ENCODE measurements at places on chromosomes 11 and 22.

- DNase-seq: no peak
Measured at GRCh38 chr22:46815132-46815531, 52.7 kb downstream of the TBC1D22A start.

- peak; percentile 55 for DNase-seq
Measured at GRCh38 chr11:11787305-11788062, 54.3 kb upstream of the USP47 start.

DNA sequence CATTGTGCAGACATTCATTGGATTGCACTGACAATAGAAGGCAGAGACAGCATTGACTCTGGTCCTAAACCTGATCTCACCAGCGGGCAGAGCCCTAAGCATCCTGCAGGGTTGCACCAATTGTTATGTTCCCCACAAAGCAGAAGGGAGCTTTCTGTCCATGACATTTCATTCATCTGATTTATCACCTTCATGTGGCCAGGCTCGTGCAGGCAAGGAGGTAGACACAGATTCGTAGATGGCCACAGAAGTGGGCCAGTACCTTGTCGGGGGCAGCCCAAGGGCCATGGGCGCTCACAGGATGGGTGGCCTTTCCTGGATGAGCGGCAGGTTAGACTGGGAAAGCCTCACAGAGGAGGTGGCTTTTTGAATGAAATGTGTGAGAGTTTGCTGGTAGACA lies 2.9 kb downstream of the TSKU start:
- no peak for DNase-seq

GRCh38 chr11:65290448-65291165 lies 24.1 kb upstream of the CDC42EP2 start:
- peak; percentile 98 for DNase-seq

- DNase-seq: no peak
Measured at GRCh38 chr22:44583854-44584253, 85.8 kb upstream of the RTL6 start.

- DNase-seq: no peak
Measured at GRCh38 chr11:65212226-65212801, 30.6 kb downstream of the CAPN1 start.

DNA sequence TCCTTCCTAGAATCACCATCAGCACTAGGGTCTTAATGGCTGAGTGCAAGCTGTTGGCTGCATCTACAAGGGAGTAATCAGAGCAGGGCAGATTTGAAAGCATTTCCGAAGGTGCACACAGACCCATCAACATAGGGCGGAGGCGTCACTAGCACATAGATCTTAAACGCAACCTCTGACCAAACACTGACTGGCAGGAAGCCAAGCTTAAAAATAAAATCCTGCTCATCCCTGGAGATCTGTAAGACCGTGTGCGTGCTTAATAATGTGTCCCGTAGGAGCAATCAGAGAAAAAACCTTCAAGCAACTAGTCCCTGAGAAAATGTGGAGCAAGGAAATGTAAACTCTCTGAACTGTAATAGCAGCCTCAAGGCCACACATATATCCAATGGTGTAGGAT lies 470.5 kb downstream of the ETS1 start:
- DNase-seq: no peak

GRCh38 chr11:109957000-109957399 lies 136.2 kb upstream of the ZC3H12C start:
- DNase-seq: no peak

DNA sequence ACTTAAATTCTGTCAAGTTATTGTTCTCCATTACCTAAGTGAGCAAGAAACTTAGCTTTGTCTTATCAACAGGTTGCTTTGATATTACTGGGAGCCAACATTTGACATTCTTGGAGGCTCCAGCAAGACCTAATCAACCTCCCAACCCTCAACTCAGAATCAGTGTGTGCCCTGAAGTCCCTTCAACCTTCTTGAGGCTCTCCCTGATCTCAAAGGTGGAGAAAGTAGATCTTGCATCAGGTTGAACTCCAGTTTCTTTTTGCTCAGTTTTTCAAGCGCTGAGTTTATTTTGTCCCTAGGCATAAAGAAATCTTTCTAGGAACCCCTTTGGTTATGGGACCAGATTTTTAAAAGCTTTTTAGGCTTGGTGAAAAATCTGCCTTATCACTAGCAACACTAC lies 1.4 kb downstream of the FAM111A start:
- DNase-seq: no peak

DNA sequence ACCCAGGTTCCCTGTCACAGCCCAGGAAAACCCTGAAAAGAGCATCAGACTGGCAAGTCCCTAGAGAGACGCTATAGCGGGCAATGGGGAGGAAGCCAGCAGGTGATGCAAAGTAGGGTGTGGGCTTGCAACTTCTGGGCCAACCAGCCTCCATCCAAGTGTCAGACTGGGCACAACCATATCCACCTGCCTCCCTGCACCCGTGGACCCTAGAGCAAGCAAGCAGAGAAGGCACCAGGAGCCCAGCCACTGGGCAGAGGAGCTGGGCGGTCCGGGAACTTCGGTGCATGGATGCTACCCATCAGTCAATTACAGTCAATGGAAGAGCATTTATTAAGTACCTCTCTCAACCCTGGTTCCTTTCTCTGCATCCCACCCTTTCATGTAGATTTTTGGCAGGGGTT lies 2.8 kb downstream of the NECTIN1 start:
- no peak for DNase-seq

GRCh38 chr22:28171115-28171514 lies 252.1 kb upstream of the PITPNB start:
- no peak for DNase-seq

GRCh38 chr22:23789121-23789520 lies 2.4 kb downstream of the SMARCB1 start:
- no peak for DNase-seq

- no peak for DNase-seq
Measured at GRCh38 chr11:22922672-22923071, 62.4 kb upstream of the CCDC179 start.

- peak; percentile 48 for DNase-seq
Measured at GRCh38 chr11:123475469-123475868, 45.4 kb downstream of the GRAMD1B start.

DNA sequence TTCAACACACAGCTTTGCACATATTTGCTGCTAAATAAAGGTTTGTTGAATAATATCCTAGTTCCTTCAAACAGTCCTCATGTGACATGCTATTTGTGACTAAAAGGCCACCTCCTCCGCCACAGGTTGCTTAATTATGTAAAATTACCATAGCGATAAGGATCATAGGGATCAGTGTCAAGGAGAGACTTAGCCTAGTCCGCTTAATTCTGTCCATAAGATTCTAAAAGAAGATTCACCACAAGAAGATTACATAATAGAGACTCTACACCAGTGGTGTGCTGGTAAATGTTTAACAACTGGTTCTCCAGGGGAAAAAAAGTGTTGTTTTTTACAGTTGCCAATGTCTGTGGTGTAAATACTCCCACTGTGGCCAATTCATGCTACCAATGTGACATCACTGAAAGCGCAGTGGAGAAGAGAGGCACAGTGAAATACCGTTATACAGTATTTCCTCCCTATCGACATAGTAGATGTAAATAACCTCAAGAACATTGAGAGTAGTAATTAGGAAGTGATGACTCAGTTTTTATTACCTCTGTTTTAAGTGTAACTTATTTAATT lies 4.2 kb upstream of the CHRDL2 start:
- DNase-seq: no peak

DNA sequence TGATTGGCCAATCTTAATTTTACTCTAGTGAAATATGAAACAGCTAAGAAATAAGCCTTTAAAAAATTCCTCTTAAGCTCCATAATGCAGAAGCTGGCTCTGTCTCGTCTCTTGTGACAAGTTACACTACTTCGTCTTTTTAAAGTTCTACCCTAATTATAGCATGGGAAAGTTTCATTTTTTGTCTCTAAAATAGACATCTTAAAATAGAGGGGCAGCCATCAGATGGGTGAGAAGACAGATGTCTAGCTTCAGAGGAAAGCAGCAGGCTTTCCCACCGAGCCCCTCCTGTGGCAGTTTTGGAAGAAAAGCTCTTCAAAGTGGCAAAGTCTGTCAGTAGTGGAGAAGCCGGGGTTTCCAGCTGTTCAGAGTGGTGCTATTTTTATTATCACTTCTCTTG lies 39.5 kb downstream of the XRRA1 start:
- no peak for DNase-seq

GRCh38 chr11:125941619-125942611 lies 3.9 kb upstream of the VSIG10L2 start:
- no peak for DNase-seq

- DNase-seq: no peak
Measured at GRCh38 chr22:37222440-37222971, 10.2 kb upstream of the SSTR3 start.

DNA sequence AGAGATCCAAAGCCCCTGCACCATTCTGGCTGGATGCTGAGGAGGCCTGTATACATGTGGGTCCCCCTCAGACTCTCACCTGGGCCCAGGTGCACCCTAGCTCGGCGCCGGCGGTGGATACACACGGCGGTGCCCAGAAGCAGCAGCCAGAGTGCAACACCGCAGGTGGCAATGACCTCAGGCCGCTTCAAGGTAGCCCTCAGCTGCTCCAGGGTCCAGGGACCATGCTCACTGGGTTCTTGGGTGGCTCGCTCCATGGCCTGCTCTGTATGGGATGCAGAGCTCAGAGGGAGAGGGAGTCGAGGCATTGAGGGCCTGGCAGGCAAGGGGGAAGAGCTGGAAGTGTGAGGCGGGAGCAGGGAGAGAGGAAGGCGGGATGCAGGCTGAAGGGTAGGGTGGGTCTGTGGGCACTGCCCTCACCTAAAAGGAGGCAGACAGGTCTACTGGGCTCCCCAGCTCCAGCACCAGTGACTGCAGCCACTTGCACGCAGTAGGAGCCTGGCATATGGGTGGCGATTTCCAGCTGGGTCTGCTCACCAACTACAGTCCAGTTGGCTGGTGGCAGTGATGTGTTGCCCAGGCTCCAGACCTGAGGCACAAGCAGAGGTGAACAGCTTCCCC lies 3.8 kb downstream of the ROBO4 start:
- DNase-seq: no peak

- no peak for DNase-seq
Measured at GRCh38 chr11:1807264-1807995, 27.4 kb upstream of the SYT8 start.

DNA sequence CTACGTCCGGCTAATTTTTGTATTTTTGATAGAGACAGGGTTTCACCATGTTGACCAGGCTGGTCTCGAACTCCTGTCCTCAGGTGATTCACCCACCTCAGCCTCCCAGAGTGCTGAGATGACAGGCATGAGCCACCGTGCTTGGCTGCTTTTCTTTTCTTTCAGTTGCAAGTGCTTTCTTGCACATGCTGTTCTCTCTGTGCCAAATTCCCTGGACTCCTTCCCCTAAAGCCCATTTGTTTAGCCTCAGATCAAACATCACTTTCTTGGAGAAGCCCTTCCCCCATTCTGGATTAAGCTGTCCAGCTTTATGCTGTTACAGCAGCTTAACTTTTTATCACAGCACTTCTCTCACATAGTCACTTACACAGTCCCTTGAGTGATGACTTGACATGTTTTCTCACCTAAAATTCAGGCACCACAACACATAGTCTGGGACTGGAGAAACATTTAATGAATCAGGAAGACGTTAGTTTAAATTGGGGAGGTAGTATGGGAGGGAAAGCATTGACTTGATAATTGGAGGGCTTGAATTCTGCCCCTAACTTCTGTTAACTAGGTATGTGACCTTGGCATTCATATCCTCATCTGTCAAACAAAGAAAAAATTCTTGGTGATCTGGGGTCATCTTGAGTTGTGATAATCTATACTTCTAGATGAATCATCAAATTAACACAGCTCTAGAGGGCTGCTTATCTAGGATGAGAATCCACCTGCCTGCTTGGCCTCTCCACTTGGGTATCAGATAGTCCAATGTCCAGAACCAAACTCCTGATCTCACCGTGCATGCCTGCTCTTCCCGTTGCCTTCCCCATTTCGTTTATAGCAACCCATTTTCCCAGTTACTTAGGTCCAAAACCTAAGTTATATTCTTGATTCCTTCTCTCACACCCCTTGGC lies 18.4 kb downstream of the ACO2 start:
- DNase-seq: no peak

DNA sequence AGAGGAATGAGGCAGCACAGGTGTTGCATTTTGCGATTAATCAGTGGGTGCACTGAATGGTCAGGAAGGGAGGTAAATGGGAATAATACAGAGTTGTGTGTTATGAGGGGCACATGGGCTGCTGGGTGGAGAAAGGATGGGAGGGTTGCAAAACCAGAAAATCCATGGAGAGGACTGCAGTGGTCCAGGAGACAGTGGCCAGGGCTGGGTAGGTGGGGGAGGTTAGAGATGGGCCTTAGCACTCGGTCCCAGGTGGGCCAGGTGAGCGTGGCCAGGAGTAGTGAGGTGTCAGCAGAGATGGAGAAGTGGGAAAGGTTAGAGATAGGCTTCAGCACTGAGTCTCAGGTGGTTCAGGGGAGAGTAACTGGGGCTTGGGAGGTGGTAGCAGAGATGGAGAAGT lies 399.1 kb upstream of the LARGE1 start:
- DNase-seq: no peak

- DNase-seq: no peak
Measured at GRCh38 chr11:126857860-126858808, 142.4 kb downstream of the KIRREL3 start.

DNA sequence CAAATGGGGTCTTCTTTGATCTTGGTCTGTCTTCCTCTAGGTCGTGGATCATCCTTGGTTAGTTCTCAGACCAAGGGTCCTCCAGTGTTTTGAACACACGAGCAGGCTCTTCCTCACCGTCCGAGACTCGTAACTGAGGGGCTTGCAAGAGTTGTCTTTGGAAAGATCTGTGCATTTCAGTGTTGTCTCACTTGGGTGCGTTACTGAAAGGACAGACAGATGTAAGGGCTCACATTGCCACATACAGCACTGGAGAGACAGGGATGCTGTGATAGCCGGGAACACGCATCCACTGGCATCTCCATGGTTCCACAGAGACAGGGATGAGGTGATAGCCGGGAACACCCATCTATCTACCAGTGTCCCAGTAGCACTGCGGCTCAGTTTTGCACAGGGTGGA lies 15.7 kb downstream of the GLB1L2 start:
- no peak for DNase-seq

DNA sequence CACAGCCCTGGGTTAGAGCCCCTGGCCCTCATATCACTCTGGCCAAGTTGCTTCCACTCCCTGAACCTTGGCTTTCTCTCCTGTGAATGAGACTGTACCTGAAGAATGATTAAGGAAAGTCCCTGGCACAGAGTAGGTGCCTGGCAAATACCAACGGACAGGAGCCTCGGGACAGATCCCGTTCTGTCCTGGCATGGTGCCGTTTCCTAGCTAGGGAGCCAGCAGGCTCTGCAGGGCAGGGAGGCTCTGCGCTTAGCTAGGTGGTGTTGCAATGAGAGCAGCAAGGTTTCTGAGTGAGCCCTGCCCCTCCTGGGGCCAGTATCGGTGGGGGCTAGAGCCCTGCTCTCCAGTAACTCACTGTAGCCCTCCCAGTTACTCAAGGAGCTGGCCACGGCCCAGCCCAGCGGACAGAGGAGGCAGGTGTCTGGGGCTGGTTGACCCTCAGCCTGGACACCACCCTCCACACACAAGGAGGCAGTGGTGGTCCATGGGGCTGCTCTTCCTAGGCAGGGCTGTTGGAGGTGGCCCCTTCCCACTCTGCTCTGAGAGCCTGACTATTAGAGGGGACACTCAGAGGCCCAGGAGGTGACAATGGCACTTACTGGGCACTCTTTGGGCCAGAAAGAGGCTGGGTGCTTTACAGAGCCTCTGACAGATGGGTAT lies 74.4 kb downstream of the NFAM1 start:
- DNase-seq: no peak
